CD4-positive, alpha-beta T cell treated with Interleukin-4 for 1 hour (primary cell): ENCODE measurements at places on chromosomes 5 and 9.

DNA sequence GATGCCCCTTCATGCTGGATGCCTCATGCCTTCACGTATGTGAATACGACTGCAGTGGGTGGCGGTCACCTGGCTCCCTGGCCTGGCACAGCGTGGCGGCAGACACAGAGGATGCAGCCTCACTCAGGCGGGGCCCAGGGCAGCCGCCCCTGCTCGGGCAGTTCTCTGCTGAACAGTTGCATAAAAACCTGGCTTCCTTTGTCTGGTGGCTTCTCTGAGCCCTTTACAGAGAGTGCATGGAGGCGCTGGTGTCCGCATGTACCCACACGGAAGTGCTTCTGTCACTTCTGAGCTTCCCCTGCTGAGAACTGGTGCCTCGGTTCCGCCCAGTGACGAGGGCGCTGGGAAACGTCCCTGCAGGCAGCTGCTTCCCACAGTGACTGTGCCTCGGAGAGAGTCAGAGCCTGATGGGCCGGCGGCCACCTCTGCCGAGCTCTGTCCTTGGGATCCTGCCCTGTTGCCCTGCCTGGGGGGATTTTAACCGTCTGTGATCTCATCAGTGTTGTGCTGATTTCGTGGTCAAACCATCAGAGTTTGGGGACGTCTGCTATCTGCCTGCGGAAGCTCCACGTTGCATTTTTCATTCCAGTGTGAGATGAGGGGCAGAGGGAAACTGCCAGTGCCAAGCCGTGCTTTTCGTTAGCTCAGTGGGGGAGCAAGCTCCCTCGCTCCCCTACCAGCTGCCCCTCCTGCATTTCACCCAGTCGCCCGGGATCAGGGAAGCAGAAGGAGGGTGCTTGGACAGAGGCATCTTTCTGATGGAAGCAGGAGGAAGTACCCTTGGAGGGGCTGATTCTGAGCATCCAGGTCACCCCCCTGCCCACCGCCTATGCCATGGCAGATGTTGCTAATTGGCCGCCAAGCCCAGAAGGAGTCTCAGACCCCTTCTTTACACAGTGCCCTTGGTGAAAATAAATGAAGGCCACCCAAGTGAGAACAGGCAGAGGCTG is 153.0 kb upstream of the COL5A1 start:
- no peak for DNase-seq

- DNase-seq = no peak
Measured at GRCh38 chr5:149338364-149338763, 6.9 kb upstream of the GRPEL2 start.

DNA sequence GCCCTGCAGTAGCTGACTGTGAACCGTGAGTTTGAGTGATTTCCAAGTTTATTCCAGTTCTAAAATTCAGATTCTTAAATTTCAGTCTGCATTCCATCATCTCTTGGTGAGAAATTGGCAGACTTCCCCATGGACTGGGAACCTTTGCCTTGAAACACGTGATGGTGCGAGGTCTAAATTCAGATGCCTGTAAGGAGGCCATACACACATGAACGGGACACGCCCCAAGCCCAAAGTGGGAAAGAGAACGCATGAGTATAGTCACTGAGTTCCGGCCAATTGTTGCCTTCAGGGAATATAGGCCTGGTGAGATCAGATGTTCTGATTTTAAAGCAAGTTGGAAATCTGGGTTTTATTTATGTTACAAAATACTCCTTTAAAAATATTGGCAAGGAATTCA is 1084.4 kb upstream of the WWC1 start:
- DNase-seq = no peak

- DNase-seq = no peak
Measured at GRCh38 chr5:64693636-64694035, 3.3 kb downstream of the SHISAL2B start.
